ENCODE measurements at places on chromosomes 2 and 18. TPM values are rescaled to one million over a fixed set of nuclear protein-coding genes. Genes with fewer than 3 reads are reported as not detected.

Gene ATG4B
- 64.0 TPM for total RNA-seq

GRCh38 chr2:20706217-20706616, 39.3 kb downstream of the GDF7 start:
- H3K27ac ChIP-seq = no peak overlapping the region
- no peaks in the 10 kb centered on the region for H3K4me1 ChIP-seq
- H3K4me3 ChIP-seq = no peak overlapping the region
- no peak for DNase-seq

- no peak overlapping the region for H3K27ac ChIP-seq
- no peaks in the 10 kb centered on the region for H3K36me3 ChIP-seq
- DNase-seq = no peak
- no peaks in the 10 kb centered on the region for H3K4me1 ChIP-seq
Measured at GRCh38 chr2:223396993-223397392, 205.2 kb downstream of the SCG2 start.

DNA sequence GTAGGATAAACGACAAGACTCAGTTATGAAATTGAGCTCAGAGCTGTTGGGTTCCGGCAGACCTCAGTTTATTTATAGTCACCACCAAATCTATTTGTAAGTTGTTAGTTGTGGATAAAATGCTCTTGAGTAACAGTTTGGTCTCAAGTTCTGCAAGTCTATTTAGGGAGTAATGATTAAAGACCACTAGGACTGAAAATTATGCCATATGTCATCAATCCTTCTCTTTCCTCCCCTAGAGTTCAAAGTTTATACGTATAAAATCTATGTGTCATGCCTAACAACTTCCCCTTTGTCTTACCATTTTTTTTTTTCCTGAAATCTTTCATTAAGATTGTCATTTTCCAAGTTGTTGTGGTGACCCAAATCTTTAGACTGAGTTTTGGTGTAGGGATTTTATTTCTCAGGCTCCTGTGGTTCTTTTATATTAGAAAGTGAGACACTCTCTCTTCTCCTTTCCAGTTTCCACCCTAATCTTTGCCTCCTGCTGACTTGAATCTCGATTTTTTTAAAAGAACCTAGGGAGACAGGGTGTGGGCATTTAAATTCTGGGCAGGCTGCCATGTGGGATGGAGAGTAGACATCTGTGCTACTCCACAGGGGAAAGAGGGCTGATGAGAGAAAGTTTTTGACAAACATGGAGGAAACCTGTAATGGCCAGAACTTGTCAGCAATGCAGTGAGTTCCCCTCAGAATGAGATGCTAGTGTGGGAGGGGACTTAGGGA, 51.0 kb downstream of the LAMA3 start:
- H3K36me3 ChIP-seq = no peaks in the 10 kb centered on the region
- DNase-seq = peak; percentile 53
- H3K27me3 ChIP-seq = no peaks in the 10 kb centered on the region
- H3K4me3 ChIP-seq = no peak overlapping the region

GRCh38 chr2:68743531-68743930, 8.9 kb downstream of the ARHGAP25 start:
- no peaks in the 10 kb centered on the region for H3K27me3 ChIP-seq
- H3K4me1 ChIP-seq = no peaks in the 10 kb centered on the region
- no peak overlapping the region for H3K27ac ChIP-seq
- H3K4me3 ChIP-seq = no peak overlapping the region
- no peaks in the 10 kb centered on the region for H3K36me3 ChIP-seq

- no peak for DNase-seq
- no peak overlapping the region for H3K4me3 ChIP-seq
- H3K27ac ChIP-seq = no peak overlapping the region
- H3K4me1 ChIP-seq = peaks cover 9% of the 10 kb centered on the region
Measured at GRCh38 chr2:66066032-66066431, 368.9 kb upstream of the MEIS1 start.

DNA sequence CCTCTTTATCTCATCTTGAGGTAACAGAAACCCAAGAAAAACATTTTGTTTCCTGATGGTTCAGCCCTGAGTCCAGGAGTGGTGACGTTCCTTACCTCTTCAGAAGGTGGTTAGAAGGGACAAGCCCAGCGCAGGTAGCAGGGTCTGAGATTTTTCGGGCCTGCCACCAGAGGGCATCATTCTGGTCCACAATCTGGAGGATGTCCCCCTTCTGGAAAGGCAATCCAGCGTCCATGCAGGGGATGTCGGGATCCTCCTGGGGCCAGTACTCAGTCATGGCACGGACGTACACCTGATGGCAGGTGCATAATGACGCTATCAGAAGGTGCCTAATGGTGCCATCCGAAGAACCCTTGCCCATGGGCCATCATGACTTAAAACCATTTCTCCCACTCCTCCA, 17.7 kb downstream of the MPP4 start:
- no peak overlapping the region for H3K27ac ChIP-seq
- peaks cover 9% of the 10 kb centered on the region for H3K27me3 ChIP-seq
- H3K4me3 ChIP-seq = no peak overlapping the region

DNA sequence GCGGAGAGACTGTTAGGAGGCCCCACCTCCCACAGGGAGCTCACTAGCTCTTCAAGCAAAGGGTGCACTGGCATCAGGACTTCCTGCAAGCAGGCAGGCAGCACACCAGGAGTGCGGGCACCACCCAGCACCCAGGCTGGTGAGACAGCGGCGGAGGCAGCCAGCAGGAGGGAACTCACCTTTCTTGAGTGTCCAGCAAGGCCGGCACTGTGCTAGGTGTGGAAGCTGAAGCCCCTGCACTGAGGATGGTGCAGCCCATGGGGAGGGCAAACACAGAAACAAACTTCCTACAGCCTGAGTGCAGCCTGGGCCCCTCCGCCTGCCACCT, 100.7 kb upstream of the ID2 start:
- no peaks in the 10 kb centered on the region for H3K27me3 ChIP-seq
- H3K27ac ChIP-seq = peak overlapping the region; percentile 79
- no peak for DNase-seq
- peaks cover 19% of the 10 kb centered on the region for H3K4me1 ChIP-seq

DNA sequence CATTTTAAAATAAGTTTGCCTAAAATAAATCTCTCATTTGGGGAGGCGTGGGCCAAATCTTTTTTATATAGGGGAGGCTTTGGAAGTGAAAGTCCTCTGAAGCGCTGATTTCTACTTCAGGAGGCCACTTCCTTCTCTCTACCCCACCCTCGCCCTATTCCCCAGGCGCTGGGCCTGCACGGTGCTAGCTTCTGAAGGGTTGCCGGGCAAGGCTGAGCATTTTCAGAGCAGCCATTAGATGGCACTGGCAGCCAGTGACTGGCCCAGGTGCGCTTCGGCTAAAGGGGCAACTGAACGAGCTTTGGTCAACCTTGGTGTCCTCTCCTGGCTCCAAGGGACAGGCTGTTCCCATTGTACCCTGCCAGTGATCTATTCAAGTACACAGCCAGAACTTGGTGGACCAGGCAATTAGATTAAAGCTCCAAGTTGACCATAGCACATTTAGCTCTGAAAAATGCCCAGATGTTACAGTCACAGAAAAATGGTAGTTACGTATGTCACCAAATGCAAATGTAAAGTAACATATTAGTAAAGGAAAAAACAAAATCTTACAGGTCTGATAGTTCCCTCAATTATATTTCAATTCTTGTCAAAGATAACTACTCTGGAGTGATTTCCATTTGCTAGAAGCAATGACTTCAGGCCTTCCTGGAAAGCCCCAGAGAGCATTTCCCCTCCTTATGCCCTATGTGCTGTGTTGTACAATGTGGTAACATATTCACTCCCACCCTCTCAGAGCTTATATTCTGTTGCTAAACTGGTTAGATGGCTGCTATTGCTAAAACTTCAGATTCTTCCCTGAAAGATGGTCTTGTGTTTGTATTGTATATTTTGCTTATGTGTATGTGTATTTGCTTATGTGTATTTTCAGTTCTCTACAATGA, 2.1 kb downstream of the POMC start:
- H3K36me3 ChIP-seq = no peaks in the 10 kb centered on the region
- no peak overlapping the region for H3K27ac ChIP-seq
- H3K4me3 ChIP-seq = no peak overlapping the region
- peaks cover 34% of the 10 kb centered on the region for H3K27me3 ChIP-seq
- DNase-seq = no peak

GRCh38 chr2:238727585-238728329, 120.1 kb upstream of the TWIST2 start:
- DNase-seq = peak; percentile 94
- H3K27me3 ChIP-seq = no peaks in the 10 kb centered on the region
- H3K4me3 ChIP-seq = peak overlapping the region; percentile 8
- peaks cover 65% of the 10 kb centered on the region for H3K4me1 ChIP-seq

DNA sequence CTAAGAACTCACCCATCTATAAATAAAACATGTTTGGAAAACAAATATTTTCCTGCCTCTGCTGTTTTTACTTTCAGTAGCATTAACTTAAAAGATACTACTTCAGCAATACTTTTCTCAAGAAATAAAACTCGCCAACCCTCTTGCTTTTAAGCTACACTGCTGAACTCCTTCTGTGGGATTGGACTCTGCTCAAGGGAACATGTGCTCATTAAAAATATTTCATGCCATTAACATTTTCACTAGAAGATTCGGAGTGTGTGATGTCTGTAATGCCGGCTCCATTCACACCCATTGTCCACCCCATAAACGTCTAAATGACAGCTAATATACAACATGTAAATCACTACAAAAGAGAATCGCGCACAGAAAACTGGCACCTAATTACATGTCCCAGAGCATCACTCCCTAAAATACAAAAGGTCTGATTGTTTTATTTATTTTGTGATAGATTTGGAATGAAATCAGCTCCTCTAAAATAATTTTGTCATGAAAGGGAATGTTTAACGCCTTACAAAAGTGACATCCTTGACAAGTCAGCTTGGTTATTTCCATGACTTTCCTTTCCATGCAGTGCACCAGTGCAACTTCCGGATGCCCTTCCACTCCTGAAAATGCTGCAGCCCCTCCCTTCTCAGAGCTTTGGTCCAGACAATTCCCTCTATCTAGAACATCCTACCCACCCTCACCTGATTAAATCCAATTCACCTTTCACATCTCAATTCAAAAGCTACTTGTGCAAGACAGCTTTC, 73.1 kb downstream of the ANKRD44 start:
- DNase-seq = no peak
- no peaks in the 10 kb centered on the region for H3K36me3 ChIP-seq
- H3K27me3 ChIP-seq = no peaks in the 10 kb centered on the region
- no peak overlapping the region for H3K4me3 ChIP-seq

DNA sequence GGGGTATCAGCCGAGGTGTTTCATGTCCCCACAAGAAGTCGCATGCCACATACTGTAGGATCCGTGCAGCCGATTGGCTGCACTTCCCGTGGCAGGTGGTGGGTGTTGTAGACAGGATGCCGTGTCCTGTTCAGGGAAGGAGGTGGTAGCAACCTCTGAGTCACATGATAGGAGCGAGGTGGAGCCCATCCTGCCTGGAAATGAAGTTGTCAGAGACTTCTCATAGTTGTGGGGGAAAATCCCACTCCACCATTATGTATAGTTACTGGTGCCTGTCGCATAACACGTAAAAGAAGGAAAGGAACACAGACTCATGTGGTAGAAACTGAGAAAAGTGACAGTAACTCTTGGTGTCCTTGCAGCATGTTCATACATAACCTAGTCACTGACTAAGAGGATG, 91.4 kb upstream of the IL1R2 start:
- H3K4me1 ChIP-seq = no peaks in the 10 kb centered on the region
- H3K27ac ChIP-seq = no peak overlapping the region
- no peak for DNase-seq
- H3K4me3 ChIP-seq = no peak overlapping the region

Measured in esophagus muscularis mucosa (tissue), 4 donors.